Pancreas (tissue), 10 donors: ENCODE measurements at places on chromosomes 2 and 18. TPM values are rescaled to one million over a fixed set of nuclear protein-coding genes. Genes with fewer than 3 reads are reported as not detected.

The TOGARAM2 gene
- 0.94 TPM for total RNA-seq

- no peak for DNase-seq
Observed at GRCh38 chr2:63643486-63643885, 54.7 kb downstream of the MDH1 start.

DNA sequence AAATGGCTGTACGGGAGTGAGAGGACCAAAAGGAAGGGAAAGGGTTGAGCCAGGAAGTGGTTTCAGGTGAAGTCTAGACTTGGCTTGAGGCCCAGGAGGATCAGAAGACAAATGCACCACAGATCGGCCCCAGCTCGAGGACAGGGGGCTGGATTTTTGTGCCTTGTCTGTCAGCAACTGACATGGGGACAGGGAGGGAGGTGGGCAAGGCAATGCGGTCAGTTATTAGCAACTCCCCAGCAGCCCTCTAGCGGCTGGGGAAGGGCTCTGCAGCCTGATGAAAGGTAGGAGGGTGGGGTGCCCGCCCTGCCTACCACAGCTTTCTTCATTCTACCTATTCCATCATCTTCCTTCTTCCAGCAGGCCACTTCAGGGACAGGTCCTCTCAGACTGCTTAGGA, 50.0 kb downstream of the CPO start:
- peak; percentile 30 for DNase-seq

- no peak for DNase-seq
Observed at GRCh38 chr2:74101574-74102300, 46.0 kb downstream of the BOLA3 start.

DNA sequence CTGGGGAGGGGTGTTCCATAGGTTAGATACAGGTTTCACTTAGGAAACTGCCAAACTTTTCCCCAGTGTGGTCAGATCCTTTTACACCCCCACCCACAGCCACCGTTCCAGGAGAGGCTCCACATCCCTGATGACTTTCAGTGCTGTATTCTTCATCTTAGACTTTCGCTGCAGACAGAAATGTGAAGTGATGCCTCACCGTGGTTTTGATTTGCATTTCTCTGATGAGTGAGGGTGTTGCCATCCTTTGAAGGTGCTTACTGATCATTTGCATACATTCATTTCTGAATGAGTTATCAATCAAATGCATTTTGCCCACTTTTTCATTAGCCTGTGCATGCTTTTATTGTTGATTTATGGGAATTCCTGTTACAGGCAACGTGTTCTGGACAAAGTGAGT, 14.9 kb downstream of the COPS9 start:
- no peak for DNase-seq

- DNase-seq = no peak
Observed at GRCh38 chr2:182445391-182445965, 18.6 kb upstream of the PDE1A start.

The PSMA8 gene
- not detected for total RNA-seq

GRCh38 chr2:27852691-27853090, 37.5 kb downstream of the RBKS start:
- no peak for DNase-seq

The CERKL gene
- total RNA-seq = 0.46 TPM

DNA sequence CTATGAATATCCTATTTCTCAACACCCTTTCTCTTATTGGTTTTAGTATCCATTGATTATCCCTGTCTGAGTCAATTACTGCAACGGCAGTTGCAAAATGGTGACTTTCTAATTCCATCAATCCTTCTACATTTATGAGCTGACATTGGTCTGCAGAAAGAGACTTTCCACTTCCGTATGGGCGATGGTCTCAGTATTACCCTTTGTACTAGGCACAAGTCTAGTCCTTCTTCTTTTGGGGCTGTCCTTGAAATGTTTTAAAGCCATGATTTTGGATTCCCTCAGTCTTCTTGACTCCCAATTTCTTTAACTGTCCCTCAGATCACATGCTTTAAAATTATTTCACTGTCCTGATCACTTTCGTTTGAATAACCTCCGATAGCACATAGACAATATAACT, 32.7 kb upstream of the SOCS6 start:
- no peak for DNase-seq

DNA sequence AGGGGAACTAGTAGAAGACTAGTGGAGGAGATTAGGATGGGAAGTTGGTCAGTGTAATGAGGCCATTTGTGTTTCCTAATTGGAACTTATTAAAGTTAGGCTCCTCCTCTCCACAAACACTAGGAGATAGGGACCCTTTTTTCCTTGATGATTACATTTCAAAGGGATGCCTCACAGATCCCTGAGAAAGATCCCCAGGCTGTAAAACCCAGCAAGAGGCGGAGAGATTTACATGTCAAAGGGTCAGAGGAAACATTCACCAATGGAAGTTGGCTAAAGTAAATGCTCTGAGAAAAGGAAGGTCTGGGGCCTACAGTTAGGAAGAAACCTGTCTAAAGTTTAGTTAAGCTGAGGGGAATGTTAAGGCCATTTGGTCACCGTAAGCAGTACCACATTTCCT, 1.4 kb upstream of the CCDC85A start:
- DNase-seq = no peak

The MSH6 gene
- total RNA-seq = 26.9 TPM

GRCh38 chr2:133247631-133248030, 320.6 kb downstream of the NCKAP5 start:
- no peak for DNase-seq

The EIPR1 gene
- 6.8 TPM for total RNA-seq

DNA sequence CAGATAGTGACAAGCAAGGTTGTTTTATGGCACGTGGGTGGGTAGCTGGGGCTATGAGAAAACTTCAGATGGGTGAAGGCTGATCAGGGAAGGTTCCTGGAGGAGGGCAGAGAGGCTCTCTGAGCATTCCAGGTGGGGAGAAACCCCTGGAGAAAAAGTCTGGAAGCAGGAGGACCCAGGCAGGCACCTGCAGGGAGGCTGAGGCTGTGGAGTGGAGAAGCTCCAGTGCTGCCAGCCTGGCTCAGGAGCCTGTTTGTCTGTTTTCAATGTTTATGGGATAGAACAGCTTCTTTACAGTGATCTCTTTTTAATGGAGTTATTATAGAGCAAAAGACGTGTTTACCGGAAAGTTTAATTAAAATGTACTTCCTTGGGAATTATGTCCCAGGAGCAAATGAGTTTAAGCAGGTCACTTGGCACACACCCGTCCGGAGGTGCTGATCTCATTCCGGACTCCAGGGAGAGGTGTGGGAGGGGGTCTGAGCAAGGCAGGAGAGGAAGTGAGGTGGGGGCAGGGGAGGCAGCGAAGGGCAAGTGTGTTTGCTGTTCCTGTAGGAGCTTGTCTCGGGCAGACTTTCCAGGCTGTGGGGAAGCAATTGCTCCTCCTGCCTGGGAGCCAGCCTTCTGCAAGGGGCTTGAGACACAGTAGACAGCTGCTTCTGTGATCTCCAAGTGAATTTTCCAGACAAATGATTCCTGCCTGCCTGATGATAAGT, 239.5 kb downstream of the MYCN start:
- DNase-seq = no peak

DNA sequence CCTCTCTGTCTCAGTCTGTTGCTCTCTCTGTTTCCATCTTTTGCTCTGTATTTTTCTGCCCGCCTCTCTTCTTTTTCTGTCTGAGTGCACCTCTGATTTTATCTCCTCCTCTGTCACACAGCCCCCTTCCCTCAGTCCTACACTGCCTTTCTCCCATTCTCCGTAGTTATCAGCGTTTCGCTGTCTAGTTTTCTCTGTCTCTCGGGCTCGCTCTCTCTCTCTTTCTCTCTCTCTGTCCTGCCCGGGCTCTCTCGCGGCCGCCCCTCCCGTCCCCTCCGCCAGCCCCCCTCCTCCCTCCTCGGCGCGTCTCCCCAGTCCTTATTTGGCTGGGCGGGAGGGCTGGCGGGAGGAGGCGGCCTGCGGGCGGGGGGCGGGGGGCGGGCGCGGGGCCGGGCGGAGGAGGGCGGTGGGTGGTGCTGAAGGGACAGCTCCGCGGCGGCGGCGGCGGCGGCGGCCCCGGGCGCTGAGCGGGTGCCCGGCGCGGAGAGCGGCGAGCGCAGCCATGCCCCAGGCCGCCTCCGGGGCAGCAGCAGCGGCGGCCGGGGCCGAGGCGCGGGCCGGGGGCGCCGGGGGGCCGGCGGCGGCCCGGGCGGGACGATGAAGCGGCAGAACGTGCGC, at the start of gene KCNK3:
Gene KCNK3, plus strand, starts transcription at position 444 of the 618 bp plus-strand sequence. Its CDS starts 154 bp downstream, at position 598.
- DNase-seq = peak; percentile 75
